Effector memory CD4-positive, alpha-beta T cell (primary cell): ENCODE measurements at places on chromosomes 7 and 10.

DNA sequence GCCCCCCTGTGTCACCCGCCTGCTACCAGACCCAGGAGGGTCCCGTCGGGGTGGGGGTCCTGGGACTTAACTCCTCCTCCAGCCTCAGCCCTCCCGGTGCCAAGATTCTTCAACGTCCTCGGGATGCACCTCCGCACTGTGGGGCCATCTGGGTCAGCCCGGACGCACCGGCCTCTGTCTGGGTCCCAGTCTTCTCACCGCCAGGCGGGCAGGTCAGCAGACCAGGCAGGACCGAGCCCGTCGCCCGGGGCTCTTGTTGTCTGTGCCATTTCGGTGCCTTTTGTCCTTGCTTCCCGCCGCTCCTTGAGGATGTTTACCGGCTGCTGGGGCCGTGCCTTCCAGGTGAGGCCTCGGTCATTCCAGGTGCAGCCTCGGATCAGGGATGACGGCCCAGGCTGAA lies 32.1 kb upstream of the PSMG3 start:
- DNase-seq: no peak

GRCh38 chr10:88853155-88853881 lies 1.7 kb upstream of the ANKRD22 start:
- DNase-seq: no peak

DNA sequence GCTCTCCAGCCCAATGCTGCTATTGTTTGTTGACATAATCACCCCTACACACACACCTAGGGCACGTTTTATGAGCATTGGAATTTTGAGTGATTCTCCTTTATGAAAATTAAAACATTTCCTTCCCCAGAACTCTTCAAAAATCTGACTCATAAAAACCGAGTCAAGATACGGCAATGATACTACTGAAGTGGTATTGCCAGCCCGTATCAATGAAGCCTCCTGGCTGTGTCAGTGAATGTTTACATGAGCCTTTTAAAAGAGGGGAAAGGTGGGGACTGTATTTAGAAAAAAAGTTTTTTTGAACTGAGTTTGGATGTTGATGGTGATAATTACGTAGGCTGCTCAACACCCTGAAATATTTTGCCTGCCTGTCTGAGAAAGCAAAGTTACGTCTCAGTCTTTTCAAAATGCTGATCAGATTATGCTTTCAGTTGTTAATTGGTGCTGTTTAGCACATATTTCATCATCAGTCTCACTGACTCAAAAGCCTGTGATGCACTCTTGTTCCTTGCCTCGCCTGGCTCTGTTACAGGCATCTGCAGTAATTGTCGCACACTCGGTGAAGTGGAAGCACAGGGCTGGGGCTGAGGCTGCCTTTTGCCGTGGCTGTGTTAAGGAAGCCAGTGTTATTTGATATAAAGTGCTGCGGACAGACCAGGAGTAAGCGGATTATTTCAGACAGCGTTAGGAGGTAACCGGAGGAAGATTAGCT lies 157.4 kb upstream of the TCF7L2 start:
- no peak for DNase-seq

DNA sequence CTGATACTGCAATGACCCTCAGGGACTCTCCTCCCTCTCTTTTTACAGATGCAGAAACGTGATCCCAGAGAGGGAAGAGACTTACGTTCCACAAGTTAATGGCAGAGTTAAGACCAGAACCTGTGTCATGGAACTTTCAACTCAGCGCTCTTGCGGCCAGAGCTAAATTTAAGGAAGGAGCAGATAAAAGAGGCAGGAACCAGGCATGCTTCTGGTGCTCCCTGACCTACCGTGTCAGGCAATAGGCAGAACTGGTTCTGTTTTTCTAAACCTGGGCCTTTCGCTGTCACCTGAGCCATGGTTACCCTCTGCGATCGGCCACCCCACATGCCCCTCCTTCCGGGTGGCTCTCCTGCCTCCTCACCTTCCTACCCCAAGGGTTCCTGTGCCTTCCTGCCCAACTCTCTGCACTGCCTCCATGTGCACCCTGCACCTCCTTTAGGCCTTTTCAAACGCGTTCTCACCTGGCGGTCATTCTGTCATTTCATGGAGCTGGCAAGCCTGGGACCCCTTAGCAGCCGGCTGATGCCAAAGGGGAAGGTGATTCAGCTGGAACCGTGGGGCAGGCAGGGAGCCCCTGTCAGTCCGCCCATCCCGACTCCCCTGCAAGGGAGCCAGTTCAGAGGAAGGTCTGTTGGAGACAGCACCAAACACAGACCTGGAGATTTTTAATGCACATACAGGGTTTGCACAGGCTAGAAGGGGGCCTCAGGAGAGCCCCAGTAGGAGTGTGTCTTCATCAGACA lies 7.7 kb upstream of the GBX1 start:
- DNase-seq: no peak

DNA sequence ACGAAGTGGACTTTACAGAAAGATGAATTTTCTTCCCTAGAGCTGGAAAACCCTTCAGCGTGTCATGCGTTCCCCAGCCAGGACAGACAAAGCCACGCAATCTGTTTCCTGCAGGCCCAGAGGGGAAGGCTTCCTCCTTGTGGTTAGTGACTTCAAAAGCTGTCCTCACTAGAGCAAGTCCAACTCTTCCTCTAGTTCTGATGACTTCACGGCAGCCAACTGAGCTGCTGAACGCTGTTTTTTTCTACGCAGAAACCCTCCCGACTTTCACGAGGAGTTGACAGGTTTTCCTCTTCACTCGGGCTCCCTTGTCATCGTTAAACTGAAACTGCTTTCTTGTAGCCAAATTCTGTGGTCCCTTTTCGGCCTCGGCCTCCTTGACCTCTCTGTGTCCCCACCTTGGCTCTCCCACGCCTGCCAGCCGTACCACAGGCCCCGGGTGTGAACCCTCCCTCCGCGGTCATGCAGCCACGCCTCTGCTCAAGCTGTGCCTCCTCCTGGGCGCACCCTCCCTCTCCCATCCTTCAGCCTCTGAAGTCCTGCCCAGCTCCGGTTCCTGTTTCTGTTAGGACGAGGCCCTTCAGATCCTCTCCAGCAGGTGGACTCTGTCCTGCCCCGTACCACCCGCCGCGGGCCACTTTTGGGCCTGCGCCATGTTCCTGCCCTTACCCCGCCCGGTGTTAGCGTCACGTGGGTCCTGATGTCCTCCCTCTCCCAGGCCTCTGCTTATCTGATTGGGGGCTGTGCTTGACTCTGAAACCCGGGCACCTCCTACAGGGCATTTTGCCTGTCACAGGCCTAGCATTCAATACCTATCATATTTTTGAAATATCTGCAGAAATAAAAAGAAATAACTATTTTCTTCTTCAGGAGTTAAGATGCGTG lies 39.3 kb downstream of the CUX1 start:
- DNase-seq: peak; percentile 82

DNA sequence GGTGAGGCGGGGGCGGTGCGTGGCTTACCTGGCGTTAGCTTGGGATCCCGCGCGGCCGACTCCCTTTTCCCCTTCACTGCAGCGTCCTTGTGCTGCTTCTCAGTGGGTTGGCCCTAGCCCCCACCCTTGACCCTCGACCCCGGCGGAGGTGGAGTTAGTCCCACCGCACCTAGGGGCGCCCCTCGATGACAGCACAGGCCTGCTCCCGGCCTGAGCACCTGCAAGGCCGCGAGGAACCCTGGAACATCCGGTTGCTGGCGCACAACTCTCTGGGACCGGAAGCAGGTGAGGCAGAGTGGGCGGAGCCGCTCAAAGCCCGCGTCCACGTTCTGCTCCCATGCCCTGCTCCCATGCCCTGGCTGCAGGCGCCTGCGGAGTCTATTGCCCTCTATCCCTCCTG lies 266.9 kb downstream of the USP6NL start:
- no peak for DNase-seq

DNA sequence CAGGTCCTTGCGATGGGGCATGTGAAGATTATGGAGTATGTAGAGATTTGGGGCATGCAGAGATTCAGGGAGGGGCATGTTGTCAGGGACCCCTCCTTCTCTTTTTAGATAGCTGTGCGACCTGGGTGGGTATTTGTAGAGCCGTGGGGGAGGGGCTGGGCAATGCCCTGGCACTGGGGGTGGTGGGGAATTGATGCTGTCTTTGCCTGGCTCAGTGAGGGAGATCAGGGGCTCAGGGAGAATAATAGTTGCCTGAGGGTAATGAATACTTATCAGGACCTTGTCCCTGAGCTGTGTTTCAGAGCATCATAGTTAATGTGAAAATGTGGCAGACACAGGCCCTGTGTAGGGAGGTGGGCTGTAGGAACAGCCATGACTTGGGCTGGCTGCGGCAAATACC lies 3.5 kb downstream of the RAMP3 start:
- DNase-seq: no peak
